ENCODE measurements at places on chromosomes 12 and 14. TPM values are rescaled to one million over a fixed set of nuclear protein-coding genes. Genes with fewer than 3 reads are reported as not detected.

C1QL4 gene
- total RNA-seq, result not detected

GRCh38 chr12:1613860-1614259, 15.2 kb upstream of the WNT5B start:
- no peak for DNase-seq

SLC25A29 gene
- 18.6 TPM for total RNA-seq

NOS1 gene
- 0.11 TPM for total RNA-seq

- DNase-seq, result no peak
These were observed 926 bp upstream of the CMKLR1 start for GRCh38 chr12:108340037-108340436.

DNA sequence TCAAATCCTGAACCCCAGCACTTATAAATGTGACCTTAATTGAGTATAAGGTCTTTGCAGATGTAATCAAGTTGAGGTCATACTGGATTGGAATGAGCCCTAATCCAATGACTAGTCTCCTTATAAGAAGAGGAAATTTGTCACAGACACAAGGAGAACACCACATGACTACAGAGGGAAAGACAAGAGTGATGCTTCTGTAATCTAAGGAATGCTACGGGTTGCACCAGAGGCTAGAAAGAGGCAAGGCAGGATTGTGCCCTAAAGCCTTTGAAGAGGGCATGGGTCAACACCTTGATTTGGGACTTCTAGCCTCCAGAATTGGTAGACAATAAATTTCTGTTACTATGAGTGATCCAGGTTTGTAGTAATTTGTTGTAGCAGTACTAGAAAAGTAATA, 135.0 kb downstream of the FOXG1 start:
- DNase-seq, result no peak

- DNase-seq, result no peak
These were observed 35.6 kb downstream of the APPL2 start for GRCh38 chr12:105200385-105200784.

GRCh38 chr12:130929363-130929762, 24.3 kb upstream of the ADGRD1 start:
- DNase-seq, result no peak

- DNase-seq, result no peak
These were observed 19.7 kb downstream of the SPTB start for GRCh38 chr14:64860039-64860438.

ZNF84 gene
- 15.1 TPM for total RNA-seq

DNA sequence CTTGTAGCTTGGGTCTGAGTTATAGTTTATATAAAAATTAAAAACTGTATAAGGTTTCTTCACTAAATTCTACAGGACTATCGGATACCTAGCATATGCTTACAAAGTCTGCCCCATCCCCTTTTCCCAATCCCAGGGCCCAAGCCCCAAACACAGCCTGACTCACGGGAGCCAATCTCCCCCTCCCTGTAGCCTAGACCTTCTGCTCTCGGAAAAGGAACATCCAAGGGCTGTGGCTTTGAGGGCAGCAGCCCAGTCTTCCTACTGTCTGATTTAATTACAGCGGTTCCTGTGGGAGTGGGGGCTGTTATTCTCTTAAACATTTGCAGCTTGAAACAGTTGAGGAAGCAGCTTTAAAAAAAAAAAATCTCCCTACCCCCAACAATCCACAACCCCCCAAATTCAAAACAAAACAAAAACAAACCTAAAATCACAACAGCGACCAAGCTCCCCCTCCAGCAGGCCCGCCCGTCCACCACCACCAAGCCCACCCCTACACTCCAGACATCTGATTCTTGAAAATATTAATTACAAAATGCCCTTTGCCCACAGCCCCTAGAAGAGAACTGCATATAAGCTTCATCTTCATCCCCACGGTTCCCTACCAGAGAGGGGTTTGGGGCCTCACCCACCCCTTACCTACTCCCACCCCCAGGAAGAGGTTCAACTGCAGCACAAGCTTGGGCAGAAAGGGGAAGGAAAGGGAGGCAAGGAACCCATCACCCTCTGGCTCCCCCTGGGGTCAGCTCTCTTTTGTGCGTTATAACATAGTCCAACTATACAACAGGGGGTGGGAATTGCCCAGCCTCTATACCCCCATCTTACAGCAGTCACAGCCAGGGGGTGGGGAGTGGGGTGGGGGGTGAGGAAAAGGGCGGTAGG, 1.1 kb upstream of the PRKAG1 start:
- no peak for DNase-seq

- no peak for DNase-seq
These were observed 8.5 kb downstream of the SLC6A15 start for GRCh38 chr12:84904051-84904450.

GRCh38 chr14:98144964-98145363, 1127.0 kb downstream of the BCL11B start:
- no peak for DNase-seq
